ENCODE measurements at places on chromosomes 5 and 9. TPM values are rescaled to one million over a fixed set of nuclear protein-coding genes. Genes with fewer than 3 reads are reported as not detected.

UBE2QL1 gene
- not detected for polyA plus RNA-seq

DNA sequence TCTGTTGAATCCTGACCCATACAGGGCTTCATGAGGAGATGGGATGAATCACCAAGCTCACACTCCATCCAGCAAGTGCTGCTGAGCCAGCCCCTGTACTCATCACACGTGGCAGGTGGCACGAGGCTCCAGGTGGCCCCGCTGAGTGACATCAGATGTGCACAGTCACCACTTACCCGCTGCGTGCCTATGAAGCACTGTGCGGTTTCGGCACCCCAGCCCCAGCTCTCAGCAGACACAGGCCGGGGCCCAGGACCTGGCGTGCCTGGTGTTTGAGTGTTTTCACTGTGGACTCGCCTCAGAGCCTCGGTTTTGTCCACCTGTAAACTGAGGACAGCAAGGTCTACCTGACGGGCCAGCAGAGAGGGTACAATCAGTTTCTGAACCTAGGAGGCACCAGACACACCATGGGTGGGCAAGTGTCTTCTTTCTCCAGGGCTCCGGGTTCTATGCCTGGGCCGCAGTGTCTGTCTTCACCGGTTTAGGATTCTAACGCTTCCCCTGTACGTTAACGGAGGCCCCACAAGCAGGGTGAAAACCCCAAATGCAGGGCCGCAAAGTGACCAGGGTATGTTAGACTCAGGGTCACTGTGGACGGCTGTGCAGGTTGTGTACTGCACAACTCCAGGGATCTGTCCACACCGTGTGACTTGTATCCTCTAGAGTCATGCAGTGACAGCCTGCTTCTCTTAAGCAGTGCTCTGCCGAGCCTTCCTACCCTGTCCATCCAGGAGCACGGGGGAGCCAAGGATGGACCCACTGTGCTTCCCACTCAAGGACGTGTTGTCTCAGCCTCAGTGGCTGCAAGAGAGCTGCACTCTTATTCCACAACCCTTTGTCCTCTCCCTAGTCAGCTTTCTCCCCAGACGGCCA, 44.3 kb upstream of the COL5A1 start:
- DNase-seq: no peak

DNA sequence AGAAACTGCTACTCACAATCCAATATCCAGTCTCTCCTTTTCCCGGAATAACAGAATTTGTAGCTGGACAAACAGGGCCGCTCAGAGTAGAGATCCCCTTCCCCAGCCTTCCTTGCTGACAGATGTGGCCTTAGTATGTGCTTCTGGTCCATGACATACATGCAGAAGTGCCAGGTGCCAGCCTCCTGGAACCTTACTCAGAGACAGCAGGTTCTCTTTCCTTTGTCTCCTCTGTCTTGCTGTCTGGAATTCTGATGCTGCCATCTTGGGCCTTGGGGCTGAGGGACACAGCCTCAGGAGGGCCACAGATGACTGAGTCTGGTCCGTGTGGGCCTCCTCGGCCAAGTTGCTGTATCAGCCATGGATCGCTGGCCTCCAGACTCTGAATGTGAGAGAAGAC, 210.1 kb downstream of the PAX5 start:
- DNase-seq: no peak

DNA sequence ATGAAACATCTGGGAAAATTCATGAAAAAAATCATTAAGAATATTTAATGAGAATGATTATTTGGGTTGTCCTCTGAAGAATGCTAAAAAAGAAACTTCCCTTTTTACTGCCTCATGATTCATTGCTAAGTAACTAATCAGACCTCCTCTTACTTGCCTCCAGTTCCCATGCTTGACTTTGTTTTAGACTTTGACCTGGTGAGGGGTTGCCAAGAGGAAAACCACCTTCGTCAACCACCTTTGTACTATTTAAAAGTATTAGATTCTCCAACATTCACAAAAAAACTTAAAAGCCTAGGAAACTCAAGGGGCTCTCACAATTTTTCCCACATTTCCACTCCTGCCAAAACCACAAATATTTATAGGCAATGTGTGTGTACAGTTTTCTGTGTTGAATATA, 115.2 kb upstream of the ST8SIA4 start:
- DNase-seq: no peak

KYAT1 gene
- 7.5 TPM for polyA plus RNA-seq

SPINK5 gene
- 0.53 TPM for polyA plus RNA-seq

- no peak for DNase-seq
Measured at GRCh38 chr5:53556001-53556400, 4.4 kb upstream of the NDUFS4 start.

DNA sequence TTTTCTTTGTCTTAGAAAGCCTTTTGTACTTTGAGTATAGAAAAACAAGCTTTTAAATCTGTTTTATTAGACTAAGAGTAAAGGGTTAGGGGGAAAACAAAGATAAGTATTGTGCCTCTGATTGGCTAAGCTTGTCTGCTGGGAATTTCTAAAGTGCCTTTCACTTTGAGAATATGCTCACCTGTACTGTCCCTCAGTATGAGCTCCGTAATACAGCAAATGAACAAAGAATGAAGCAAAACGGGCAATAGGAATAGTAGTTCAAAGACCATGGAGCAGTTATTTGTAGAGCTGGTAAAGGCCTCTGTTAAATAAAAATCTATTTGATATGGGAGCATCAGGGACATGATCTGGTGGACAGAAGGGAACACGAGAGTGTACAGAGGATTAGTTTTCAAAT, 277.8 kb downstream of the MAST4 start:
- DNase-seq: no peak

DNA sequence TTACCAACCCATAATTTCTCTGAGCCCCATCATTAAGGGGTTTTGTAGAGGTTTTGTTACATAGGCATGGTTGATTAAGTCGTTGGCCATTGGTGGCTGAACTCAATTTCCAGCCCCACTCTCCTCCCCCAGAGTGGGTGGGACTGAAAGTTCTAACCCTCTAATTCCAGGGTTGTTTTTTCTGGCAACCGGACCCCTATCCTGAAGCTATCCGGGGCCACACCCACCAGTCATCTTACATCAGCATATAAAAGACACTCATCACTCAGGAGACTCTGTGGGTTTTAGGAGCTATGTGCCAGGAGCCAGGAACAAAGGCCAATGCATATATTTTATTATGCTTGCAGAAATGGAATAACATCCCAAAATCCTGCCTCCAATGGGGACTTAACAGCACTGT, 186.0 kb downstream of the NXNL2 start:
- DNase-seq: no peak

AQP3 gene
- 173 TPM for polyA plus RNA-seq
